Nephron progenitor cell (in vitro differentiated cells): ENCODE measurements at places on chromosomes 4 and X.

- no peaks in the 10 kb centered on the region for H3K36me3 ChIP-seq
- H3K4me3 ChIP-seq = no peak overlapping the region
- no peak overlapping the region for H3K27ac ChIP-seq
- DNase-seq = no peak
These were observed 510.4 kb downstream of the ANKRD50 start for GRCh38 chr4:124202099-124202498.

GRCh38 chrX:154488336-154489075 is 1.9 kb downstream of the SLC10A3 start:
- H3K4me1 ChIP-seq = peaks cover 17% of the 10 kb centered on the region
- DNase-seq = no peak
- H3K4me3 ChIP-seq = no peak overlapping the region
- peaks cover 10% of the 10 kb centered on the region for H3K36me3 ChIP-seq

GRCh38 chr4:149964001-149964796 is 114.0 kb upstream of the DCLK2 start:
- no peak overlapping the region for H3K27ac ChIP-seq
- no peak for DNase-seq
- H3K27me3 ChIP-seq = no peaks in the 10 kb centered on the region
- H3K4me3 ChIP-seq = no peak overlapping the region
- H3K4me1 ChIP-seq = peaks cover 4% of the 10 kb centered on the region

GRCh38 chr4:178086320-178086719 is 644.1 kb upstream of the AGA start:
- H3K4me3 ChIP-seq = no peak overlapping the region
- H3K27ac ChIP-seq = peak overlapping the region; percentile 0
- no peak for DNase-seq
- peaks cover 12% of the 10 kb centered on the region for H3K4me1 ChIP-seq

DNA sequence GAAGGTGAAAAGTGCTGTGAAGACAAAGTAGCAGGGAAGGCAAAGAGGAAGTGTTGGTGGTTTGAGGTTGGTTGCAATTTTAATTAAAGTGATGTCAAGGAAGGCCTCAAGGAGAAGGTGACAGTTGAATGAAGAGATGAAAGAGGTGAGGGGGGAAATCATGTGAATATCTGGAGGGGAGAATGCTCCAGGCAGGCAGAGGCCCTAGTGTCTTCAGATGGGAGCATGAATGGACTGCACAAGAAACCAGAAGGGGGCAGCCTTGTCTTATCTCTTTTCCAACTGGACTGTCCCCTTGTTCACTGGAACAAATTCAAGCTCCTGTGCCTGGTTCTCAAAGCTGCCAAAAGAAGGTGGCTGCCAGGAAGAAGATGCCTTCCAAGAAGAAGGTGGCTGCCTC is 68.4 kb downstream of the MAOB start:
- H3K27ac ChIP-seq = no peak overlapping the region
- no peak overlapping the region for H3K4me3 ChIP-seq
- no peaks in the 10 kb centered on the region for H3K36me3 ChIP-seq
- H3K27me3 ChIP-seq = no peaks in the 10 kb centered on the region

DNA sequence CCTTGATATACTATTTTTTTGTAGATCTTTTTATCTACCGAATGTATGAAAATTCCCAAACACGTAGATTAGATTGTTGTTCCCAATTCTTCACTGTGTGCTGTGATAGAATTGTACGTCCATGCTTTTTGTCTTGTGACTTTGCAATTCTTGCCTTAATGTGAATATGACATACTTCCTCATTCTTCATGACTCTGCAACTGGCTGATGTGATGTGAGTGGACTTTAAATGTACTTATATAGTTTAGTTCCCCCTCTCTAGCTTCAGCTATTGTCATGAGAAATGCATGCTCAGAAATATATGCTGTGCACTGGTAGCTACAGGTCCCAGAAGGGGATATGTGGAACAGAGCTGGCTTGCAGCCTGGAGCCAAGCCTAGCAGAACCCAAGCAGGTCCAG is 89.4 kb downstream of the FTHL17 start:
- no peaks in the 10 kb centered on the region for H3K36me3 ChIP-seq
- no peak for DNase-seq
- H3K27me3 ChIP-seq = no peaks in the 10 kb centered on the region
- H3K4me3 ChIP-seq = no peak overlapping the region

DNA sequence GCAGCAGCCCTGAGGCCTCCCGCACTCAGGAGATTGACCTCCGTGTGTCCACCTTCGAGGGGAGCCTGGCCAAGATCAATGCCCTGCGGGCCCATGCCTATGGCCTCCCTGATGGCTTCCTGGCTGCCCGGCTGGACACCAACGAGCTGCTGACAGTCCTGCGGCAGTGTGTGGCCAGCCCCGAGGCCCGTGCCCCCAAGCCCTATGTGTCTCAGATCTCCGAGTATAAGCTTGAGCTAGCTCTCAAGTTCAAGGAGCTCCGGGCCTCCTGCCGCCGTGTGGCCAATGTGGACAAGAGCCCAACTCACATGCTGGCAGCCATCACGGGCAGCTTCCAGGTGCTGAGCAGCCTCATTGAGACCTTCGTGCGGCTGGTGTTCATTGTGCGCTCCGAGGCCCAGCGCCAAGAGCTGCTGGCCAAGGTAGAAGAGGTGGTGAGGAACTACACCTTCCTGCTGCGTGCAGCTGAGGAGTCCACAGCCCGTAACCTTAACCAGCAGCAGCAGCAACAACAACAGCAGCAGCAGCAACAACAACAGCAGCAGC is 25.5 kb upstream of the PRPS1 start:
- H3K36me3 ChIP-seq = no peaks in the 10 kb centered on the region
- H3K4me1 ChIP-seq = peaks cover 20% of the 10 kb centered on the region
- no peak overlapping the region for H3K4me3 ChIP-seq
- DNase-seq = no peak

GRCh38 chr4:168677063-168677462 is 180.2 kb downstream of the PALLD start:
- no peaks in the 10 kb centered on the region for H3K27me3 ChIP-seq
- H3K27ac ChIP-seq = peak overlapping the region; percentile 55
- peaks cover 27% of the 10 kb centered on the region for H3K4me1 ChIP-seq
- DNase-seq = no peak
- H3K36me3 ChIP-seq = peaks cover 39% of the 10 kb centered on the region

DNA sequence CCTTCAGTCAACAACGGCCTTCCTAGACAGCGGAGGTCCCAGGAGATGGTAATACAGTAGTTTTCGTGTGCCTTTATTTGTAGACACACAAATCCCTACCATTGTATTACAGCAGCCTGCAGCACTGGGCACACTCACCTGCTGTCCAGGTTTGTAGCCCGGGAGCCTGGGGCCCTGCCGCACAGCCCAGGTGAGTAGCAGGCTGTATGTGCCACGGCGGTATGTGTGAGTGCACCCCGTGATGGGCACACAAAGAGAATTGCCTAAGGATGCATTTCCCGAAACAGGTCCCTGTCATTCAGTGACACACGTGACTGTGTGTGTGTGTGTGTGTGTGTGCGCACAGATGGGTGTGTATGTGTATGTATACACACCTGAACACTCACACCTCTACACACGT is 8.1 kb upstream of the SLC25A6 start:
- no peak for DNase-seq
- peaks cover 19% of the 10 kb centered on the region for H3K36me3 ChIP-seq
- H3K27me3 ChIP-seq = peaks cover 4% of the 10 kb centered on the region
- H3K4me3 ChIP-seq = no peak overlapping the region
- H3K27ac ChIP-seq = no peak overlapping the region
- peaks cover 13% of the 10 kb centered on the region for H3K4me1 ChIP-seq

- no peaks in the 10 kb centered on the region for H3K36me3 ChIP-seq
- H3K4me3 ChIP-seq = no peak overlapping the region
- H3K4me1 ChIP-seq = peaks cover 49% of the 10 kb centered on the region
- DNase-seq = peak; percentile 20
- H3K27ac ChIP-seq = peak overlapping the region; percentile 18
These were observed 135.2 kb upstream of the RASGEF1B start for GRCh38 chr4:81606801-81607501.

DNA sequence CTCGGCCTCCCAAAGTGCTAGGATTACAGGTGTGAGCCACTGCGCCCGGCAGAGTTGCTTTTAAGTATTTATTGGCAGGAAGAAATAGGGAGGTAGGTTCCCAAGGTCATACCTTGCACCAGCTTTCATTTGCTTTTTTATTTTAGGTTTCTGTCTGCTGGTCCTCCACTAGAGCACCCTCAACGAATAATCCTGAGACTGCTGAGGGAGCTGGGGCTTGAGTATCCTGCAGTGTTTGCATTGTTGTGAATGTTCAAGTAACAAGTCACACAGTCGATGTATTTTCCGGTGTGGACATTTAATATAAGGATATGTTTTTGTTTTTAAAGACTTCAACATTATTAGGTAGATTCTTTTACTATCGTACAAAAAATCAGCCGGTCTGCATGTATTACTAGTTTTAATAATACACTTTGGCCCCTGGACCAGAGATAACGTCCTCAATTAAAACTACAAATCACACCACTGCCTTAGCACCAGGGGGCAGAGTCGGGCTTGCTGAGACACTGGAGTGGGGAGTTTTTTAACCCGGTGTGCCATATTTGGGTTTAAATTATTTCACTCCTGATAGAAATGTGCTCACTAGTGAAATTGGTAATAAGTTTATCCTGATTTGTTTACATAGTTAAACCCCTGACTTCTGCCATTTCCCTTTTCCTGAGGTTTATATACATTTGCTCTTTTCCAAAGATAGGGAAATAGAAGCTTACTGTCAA is 11.6 kb downstream of the SMIM20 start:
- H3K27ac ChIP-seq = no peak overlapping the region
- peaks cover 24% of the 10 kb centered on the region for H3K36me3 ChIP-seq
- DNase-seq = peak; percentile 51
- H3K4me1 ChIP-seq = peaks cover 31% of the 10 kb centered on the region
- peaks cover 4% of the 10 kb centered on the region for H3K27me3 ChIP-seq
- no peak overlapping the region for H3K4me3 ChIP-seq

- no peaks in the 10 kb centered on the region for H3K27me3 ChIP-seq
- no peak overlapping the region for H3K4me3 ChIP-seq
- no peak overlapping the region for H3K27ac ChIP-seq
- DNase-seq = no peak
- no peaks in the 10 kb centered on the region for H3K36me3 ChIP-seq
- H3K4me1 ChIP-seq = no peaks in the 10 kb centered on the region
These were observed 297.5 kb downstream of the ADAM29 start for GRCh38 chr4:175215657-175216056.

DNA sequence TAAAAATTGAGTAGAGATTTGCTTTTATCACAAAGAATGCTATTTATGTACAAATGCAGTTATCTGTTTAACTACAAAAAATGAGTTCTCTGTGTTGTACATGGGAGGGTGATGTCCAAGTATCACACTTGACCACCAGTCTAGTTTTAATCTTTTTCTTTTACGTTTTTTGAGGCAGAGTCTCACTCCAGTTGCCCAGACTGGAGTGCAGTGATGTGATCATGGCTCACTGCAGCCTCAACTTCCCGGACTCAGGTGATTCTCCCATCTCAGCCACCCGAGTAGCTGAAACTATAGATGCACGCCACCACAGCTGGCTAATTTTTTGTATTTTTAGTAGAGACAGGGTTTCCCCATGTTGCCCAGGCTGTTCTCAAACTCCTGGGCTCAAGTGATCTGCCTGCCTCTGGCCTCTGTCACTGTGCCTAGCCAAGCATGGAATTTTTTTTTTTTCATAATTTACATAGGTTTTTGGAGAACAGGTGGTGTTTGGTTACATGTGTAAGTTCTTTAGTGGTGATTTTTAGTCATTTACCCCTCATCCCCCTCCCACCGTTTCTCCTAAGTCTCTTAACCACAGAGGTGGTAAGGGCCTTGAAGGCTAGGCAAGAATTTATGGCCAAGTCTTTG is 47.9 kb upstream of the RPA4 start:
- no peaks in the 10 kb centered on the region for H3K36me3 ChIP-seq
- H3K4me3 ChIP-seq = no peak overlapping the region
- no peak for DNase-seq
- no peak overlapping the region for H3K27ac ChIP-seq

DNA sequence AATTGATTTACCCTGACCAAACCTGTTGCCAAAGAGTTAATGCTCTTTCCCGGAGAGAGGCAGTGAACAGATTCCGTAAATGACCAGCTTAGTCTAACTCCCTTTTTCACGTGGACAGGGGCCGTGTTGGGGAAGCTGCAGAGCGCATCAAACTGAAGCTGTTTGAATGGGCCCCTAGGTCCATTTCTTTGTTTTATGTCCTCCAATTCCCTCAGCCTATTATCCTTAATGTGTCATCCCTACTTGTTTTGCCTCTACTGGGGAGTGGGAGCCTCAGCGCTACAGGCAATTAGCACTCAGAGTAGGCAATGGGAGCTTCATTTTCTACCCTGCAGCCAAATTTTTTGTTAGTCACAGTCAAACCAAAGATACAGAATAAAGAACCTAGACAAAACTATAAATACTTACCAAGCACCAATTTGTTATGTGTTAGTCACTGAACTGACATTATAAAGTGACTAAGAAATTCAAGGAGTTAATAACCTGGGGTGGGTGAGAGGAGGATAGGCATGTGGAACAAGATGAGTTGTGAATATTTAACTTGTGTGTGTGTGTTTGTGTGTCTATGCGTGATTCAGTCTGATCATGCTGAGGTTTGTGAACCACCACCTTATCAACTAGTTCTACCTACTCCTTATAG is 417.4 kb downstream of the PACRGL start:
- no peak overlapping the region for H3K27ac ChIP-seq
- no peaks in the 10 kb centered on the region for H3K36me3 ChIP-seq
- no peak for DNase-seq
- no peaks in the 10 kb centered on the region for H3K27me3 ChIP-seq

DNA sequence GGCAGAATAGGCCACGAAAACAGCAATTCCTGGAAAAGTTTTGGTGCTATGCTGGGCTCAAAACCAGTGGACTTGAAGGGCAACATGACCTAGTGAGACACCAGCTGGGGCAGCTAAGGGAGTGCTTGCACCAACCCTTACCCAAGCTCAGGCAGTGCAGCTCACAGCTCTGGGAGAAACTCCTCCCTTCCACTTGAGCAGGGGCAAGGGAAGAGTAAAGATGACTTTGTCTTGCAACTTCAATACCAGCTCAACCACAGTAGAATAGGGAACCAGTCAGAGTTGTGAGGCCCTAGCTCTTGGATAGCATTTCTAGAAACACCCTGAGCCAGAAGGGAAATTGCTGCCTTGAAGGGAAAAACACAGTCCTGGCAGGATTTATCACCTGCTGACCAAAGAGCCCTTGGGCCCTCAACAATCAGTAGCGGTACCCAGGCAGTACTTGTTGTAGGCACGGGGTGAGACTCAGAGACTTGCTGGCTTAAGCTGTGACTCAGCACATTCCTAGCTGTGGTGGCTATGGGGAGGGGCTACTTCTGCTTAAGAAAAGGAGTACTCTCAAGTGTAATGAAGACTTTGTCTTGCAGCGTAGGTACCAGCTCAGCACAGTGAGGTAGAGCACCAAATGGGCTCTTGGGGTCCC is 19.7 kb upstream of the ABCG2 start:
- DNase-seq = no peak
- H3K27me3 ChIP-seq = peaks cover 9% of the 10 kb centered on the region
- H3K27ac ChIP-seq = peak overlapping the region; percentile 73
- H3K4me1 ChIP-seq = peaks cover 15% of the 10 kb centered on the region
- H3K4me3 ChIP-seq = no peak overlapping the region
- H3K36me3 ChIP-seq = peaks cover 10% of the 10 kb centered on the region

DNA sequence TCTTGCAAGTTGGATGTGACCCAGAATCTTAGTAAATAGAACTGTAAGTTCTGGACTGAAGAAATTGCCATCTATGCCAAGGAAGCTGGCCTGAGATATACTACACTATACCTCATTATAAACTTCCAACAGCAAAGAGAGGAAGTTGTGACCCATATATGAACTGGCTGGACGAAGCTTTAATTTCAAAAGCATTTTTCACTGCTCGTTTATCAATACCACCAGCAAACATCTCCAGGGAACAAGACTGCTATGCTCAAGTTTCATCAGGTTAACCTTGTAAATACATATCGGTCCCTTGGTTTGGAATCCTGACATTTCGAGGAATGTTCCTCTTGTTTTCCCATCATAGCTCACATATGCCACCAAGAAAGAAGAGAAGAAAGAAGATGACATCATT is 334.5 kb upstream of the IGFBP7 start:
- no peaks in the 10 kb centered on the region for H3K27me3 ChIP-seq
- H3K27ac ChIP-seq = no peak overlapping the region
- no peaks in the 10 kb centered on the region for H3K36me3 ChIP-seq
- H3K4me3 ChIP-seq = no peak overlapping the region
